CD4-positive, alpha-beta T cell treated with Interferon alpha-2 for 1 hour (primary cell): ENCODE measurements at places on chromosomes 1 and 21.

DNA sequence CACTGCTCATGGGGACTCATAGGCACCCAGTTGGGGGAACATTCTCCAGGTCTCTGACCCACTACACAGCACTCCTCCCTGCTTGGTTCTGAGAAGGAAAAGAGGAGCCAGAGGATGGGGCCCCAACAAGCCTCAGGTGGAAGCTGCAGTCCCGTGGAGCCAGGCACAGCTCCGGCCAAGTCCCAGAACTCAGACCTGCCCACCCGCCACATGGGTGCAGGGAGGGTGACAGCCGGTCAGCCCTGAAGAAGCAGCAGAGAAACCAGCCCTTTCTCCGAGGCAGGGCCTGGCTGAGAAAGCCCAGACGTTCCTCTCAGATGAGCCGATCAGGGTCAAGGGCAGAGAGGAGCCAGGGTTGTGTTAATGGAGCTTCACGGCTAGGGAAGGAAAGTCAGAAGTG is 106.5 kb downstream of the PRDM16 start:
- no peak for DNase-seq

DNA sequence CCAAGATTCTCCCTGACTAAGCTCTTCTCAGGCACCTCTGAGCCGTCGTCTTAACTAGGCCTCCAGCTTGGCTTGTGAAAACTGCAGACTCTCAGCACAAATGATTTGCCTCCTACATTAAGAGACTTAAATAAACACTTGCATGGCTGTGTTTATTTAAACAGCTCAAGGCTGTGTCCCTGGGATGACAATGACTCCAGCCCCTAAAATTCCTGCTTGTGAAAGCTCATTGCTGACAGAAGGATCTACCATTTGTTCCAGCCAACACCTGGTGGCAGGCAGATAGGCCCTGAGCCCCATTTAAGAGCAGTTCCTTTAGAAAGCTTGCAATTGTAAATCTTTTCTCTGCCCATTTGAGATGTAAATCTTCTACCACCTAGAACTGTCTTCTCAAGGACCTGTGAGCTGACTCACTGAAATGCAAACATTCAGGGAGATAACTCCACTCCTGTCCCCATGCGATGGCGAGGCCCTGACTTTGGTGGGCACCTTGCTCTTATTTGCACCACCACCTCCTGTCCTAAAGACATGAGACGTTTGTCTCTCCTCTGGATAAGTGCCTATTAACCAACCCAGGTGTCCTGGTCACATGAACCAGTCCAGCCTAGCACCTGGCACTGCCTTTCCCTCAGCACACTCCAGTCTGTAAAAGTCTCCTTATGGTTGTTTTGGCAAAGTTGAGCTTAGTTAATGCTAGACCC is 15.1 kb upstream of the PCP4 start:
- DNase-seq = no peak

DNA sequence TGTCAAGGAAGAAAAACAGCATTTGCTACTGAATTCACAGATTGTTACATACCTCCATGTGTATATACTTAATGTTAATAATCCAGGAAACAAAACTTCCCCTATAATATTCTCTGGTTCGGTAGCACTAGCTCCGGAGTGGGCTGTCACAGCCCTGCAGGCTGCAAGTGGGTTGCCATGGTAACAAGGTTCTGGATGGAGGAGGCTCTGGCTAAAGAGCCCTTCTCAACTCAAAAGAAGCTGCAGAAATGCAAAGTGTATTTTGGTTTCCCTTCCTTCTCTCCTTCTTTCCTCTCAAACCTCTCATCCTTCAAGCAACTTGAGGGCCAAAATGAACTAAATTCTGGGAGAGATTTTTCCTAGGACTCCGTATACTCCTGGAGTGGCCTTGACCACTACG is 45.2 kb downstream of the ASTN1 start:
- DNase-seq = no peak

DNA sequence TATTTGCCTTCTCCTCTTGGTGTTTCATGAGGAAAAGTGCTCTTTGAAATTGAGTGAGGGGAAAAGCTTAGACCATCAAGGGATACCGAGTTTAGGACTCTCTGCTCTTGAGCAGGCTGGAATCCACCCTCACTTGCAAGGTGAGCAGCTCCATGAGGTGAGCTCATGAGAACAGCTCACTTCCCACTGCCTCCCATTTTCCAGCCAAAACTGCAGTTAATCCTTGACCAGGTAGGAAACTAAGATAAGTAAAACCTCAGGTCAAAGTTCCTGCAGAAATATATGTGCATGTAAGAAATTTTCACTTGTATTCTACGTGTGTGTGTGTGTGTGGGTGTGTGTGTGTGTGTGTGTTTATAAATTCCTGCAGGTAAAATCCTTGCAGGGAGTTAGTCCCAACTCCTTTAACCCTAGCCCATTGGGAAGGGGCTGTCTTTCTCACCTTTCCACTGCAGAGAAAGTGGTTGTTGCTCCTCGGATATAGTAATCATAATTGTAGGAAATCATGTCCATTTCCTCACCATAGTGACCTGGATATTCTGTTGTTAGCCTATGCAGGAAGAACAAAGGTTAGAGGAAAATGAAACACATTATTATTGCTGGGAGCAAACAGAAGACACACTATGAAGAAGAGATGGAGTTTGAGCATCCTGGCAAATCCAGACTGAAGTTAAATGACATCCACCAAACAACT is 28.3 kb downstream of the DPT start:
- no peak for DNase-seq
